ENCODE measurements at places on chromosomes 11 and 22. TPM values are rescaled to one million over a fixed set of nuclear protein-coding genes. Genes with fewer than 3 reads are reported as not detected.

DNA sequence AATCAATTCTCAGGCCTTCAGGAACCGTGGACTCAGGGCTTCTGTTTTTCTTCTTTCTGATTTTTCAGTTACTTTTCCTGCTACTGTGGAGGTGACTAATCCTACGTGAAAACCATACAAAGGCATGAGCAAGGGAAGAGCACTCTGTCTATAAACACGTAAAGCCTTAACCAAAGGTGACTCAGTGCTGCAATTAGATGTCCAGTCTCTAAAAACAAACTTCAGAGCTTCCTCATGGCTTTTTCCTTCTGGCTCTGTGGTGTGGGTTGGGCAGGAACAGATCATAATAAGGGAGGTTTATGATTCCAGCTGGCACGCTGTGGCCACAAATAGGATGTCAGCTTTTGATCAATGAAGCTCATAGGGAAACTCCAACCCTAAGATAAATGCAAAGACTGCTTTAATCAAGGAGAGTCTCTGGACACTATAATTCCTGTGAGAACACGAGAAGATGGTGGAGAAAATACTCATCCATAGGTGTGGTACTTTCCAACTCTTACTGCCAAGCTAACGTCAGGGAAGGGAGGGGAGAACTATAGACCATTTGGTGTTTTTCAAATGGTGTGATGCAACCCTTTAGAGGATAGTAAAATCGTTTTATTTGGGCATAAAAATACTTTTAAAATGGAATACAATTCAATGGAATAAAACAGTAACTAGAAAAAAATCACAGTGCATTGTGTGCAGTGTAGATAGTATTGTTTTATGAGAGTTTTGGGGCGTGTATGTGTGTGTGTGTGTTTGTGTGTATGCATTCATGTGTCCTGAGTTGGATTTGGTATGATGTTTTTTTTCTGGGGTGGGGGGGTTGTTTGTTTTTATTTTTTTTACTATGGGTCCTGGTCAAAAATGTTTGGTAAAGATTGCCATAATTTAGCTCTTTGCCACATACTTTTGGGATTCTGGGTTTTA is at the start of gene NXPE2:
NXPE2 (plus strand) TSS at position 403 of the 912 bp plus-strand sequence; CDS start at position 452, 49 bp downstream.
- DNase-seq, result no peak

GRCh38 chr11:33396361-33396760 is 139.2 kb downstream of the HIPK3 start:
- DNase-seq, result no peak

GRCh38 chr11:15886866-15887265 is 469.5 kb downstream of the SOX6 start:
- no peak for DNase-seq

DNA sequence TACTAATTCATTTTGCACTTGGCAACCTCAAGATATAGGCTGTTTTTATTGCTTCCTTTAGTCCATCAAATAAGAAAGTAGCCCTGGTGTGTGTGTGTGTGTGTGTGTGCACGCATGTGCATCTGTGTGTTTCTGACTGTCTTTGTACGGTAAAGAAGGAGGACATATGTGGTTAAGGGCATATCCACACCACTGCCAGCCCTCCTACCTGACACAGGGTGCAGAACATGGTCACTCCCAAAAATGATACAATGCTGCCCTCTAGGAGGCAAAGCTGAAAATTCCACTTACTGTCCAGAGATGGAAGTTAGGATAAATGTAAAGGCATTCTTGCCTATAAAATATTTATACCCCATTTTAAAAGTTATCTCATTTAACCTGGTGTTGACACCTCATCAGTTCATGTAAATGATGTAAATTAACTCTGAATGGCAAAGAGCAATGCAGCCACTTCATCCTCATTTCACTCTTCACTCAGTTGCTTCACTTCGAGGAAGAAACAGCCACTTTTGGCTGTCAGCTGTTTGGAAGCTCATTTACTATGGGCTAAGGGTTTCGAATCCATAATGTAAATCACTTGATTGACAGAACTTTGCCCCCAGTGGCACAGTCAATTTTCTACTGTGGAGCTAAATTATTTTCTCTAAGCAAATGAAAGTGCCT is 83.1 kb upstream of the MTNR1B start:
- DNase-seq, result no peak

GRCh38 chr11:69889400-69890318 is 70.4 kb upstream of the FGF3 start:
- DNase-seq, result no peak

GRCh38 chr22:21690401-21690801 is 24.6 kb downstream of the PPIL2 start:
- no peak for DNase-seq

DNA sequence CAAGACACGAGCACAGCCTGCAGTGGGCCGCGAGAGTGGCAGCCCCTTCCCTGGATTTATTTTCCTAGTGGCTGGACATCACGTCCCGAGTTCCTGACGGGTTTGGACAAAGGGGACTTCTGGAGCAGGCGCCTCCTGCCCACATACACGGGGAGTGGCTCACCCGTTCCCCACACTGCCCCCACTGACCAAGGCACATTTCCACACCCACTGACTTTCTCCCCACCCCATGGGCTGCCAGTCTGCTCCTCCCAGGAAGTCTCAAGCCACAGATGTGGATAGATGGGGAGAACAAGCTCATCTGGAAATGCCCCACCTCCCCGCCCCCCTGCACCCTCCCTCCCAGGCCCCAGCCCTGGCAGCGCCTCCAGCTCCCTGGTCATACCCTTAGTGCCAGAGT is 34.0 kb upstream of the FADD start:
- no peak for DNase-seq

DNA sequence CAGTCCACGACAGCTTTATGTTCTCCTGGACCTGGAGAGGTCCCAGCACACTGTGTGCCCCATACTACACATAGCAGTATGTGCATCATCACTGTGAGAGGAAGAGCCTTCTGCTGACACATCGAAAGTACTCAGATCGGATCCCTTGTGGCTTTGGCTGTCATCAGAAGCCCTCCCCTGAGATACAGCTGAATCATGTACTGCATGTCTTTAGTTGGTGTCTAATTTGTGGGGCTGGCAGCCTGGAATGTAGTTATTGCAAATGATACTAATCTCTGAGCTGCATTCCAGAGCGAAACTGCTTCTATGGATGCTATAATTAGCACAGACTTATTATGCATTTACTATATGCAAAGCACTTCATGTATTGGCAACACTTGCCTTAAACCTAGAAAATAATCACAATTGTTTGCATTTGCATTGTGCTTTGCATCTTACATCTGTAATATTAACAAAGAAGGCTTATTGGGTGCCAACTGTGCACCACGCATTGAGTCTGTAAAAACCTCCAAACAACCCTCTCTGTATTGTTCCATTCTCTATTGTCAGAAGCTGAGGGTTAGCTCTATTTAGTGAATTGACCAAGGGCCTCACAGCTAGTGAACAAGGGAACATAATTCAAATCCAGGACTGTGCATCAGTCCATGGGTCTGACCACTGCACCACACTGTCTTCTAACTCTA is 89.2 kb upstream of the CRTAM start:
- DNase-seq, result no peak

DNA sequence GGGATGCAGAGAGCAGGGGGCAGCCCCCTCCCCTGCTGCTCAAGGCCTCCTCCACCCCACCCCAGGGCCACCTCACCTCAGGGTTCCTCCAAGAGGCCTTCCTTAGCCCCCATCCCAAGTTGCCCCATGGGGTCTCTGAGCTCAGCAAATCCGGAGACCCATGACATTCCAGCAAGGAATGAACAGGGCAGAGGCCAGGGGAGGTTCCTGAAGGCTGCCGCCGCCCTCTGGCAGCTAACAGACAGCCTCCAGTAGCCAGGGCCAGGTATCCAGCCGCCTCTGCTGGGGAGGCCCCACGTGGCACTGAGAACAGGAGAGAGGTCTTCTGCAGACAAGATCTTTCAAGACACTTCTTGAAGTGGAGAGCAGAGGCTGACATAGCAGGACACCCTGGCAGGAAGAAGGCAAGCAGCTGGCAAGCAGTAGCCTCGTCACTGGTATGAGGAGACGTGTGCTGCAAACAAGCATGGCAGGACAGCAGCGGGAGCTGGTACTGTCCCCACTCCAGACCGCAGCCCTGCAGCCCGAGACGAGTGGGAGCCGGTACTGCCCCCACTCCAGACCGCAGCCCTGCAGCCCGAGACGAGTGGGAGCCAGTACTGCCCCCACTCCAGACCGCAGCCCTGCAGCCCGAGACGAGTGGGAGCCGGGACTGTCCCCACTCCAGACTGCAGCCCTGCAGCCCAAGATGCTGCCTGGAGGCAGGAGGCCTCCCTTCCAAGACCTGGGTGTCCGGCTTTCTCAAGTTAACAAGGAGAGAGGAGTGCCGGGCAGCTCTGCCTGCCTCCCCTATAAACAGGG is 190.6 kb downstream of the IGLL1 start:
- DNase-seq, result no peak

- DNase-seq, result no peak
Measured at GRCh38 chr11:47987781-47988180, 7.4 kb downstream of the PTPRJ start.

DNA sequence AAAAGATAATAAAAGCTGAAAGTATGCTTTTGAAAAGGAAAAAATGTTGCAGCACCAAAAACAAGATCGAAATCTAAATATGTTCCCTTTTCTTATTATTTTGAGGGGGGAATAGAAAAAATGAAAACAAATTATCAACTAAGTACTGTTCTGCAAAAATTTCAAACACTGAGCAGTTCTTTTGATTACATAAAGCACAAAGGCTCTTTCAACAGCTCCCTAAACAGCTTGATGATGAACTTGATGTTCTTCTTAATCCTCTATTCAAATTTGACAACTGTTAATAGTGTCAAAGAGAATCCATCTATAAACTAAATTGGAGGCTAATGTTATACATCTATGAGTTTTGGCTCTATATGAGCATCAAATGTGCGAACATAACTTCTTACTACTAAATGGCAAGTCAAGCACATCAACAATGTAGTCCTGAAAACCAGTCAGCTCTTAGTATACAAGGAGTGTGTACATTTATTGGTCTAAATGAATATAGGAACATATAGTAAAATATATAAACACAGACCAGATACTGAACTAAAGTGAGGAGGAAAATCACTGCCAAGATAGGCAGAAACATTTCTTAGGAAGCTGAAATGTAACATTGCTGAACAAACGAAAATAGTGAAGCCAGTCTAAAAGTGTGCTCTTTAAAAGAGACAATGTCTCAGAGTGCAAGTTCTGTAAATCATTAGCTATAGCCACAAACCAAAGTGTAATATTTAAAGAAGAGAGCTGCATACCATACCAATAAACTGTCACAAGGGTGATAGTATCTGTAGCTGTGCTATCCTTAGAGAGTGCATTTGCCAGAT is 94.3 kb downstream of the SOX6 start:
- no peak for DNase-seq

The KCNJ5 gene
- total RNA-seq, result 5.4 TPM

Measured in left ventricle myocardium inferior (tissue), 1 donor.